HT-29 (cell line): ENCODE measurements at places on chromosomes 11 and 22.

DNA sequence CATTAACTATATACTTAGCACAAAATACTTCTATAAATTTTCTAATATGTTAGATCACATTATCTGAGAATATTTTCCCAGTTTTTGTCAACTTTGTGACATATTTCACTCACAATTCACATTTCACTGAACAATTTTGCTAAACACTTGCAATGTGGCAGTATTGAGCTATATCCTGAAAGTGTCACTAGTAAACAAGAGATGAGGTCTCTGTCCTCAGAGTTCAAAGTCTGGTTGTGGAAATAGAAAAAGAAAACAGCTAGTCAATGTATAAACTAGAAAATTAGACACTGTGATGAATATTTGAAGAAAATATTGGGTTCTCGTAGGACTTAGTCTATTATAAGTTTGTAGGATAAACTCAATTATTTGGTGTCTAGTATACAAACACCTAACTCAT is 87.4 kb upstream of the CHORDC1 start:
- no peak for DNase-seq

- DNase-seq, result no peak
Measured at GRCh38 chr11:117230286-117230961, 1.4 kb downstream of the PCSK7 start.

DNA sequence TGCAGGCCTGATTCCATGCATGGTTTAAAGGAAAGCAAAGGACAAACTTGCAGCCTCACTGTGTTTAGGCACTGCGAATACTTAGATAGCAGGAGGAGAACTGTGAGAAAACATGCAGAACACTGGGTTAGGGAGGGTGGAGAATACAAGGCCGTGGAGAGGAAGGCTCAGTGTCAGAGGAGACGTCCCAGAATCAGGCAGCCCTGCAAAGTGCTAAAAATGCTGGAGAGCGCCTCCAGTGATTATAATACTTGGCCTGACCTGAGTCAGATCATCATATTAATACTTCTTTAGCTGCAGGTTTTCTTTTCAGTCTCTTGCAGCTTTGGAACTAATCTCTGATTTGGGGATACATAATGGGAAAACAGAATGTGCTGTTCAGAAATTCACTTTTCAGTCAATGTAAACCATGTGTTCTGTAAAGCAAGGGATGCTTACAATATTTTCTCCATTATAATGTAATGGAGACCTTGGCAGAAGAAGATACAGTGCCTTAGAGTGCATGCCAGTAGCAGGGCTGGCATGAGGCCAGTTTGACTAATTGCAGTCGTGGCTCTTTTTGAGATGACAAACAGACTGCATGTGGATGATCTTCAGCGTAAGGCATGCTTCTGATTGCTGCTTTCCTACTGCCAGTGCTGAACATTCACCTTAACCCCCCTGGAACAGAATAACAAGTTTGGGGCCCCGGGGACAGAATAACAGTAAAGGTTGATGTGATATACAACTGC is 16.8 kb downstream of the EXT2 start:
- no peak for DNase-seq

DNA sequence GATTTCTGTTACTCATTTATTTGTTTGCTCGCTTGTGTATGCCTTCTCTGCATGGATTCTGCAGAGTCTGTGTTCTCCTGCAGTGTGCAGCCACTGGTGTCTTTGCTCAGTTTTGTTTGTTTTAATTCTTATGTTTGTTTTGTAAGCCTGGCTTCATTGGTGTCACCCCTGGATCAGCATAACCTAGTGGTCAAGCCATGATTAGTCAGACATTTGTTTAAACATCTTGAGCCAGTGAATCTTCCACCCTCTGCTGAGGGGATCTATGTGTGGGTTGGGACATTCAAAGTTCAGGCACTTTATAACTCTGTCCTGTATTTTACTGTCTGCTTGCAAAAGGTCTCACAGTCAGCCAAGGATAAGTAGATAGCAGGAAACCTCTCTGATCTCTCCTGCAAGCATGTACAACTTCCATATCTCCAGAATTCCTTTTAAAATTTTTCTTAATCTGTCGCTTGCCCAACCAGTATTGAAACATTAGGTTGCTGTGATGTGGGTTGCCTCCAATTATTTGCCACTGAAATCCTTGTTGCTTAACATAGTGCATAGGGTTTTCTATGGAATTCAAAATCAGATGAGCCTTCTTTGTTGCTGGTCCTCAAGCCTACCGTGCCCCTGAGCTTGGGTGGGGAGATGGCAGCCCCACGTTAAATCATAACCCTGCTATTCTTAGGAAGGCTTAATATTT is 86.8 kb downstream of the KCNQ1OT1 start:
- DNase-seq, result peak; percentile 50

- DNase-seq, result no peak
Measured at GRCh38 chr22:42772647-42773046, 52.0 kb upstream of the A4GALT start.

GRCh38 chr11:72578566-72578965 is 95.7 kb downstream of the PDE2A start:
- no peak for DNase-seq

DNA sequence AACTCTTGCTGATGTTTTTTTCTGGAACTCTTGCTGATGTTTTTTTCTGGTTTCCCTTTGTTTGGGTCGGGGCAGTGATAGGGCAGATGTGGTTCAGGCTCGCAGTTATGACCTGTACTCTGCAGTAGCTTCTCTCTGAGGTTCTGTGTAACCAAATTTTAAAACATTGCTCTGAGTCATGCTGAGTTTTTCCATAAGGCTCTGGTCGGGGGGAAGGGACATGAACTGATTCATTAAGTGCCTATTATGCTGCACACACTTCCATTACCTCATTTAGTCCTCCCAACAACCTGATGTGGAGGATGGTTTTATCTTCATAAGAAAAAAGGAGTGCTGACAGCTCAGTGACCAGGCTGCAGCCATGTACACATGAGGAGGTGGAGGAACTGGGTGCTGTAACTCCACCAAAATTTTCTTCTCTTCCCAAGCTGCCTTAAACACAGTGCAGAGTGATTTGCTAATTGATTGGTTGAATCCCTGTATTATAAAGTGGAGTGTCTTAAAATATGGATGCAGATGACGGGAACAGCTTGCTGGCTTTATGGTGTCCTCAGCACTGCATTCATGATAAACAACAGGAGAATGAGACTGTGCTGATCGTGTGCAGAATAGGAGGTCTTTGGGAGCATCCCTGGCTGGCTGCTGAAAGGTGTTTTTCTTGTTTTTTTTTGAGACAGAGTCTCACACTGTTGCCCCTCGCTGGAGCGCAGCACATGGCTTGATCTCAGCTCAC is 19.1 kb downstream of the TNRC6B start:
- DNase-seq, result no peak

- DNase-seq, result no peak
Measured at GRCh38 chr11:95005642-95006041, 19.4 kb upstream of the KDM4E start.

- no peak for DNase-seq
Measured at GRCh38 chr22:29427176-29427760, 11.1 kb upstream of the RFPL1 start.

- no peak for DNase-seq
Measured at GRCh38 chr11:10898003-10898762, 40.3 kb upstream of the ZBED5 start.

- no peak for DNase-seq
Measured at GRCh38 chr11:126160345-126161022, 51.0 kb downstream of the RPUSD4 start.

DNA sequence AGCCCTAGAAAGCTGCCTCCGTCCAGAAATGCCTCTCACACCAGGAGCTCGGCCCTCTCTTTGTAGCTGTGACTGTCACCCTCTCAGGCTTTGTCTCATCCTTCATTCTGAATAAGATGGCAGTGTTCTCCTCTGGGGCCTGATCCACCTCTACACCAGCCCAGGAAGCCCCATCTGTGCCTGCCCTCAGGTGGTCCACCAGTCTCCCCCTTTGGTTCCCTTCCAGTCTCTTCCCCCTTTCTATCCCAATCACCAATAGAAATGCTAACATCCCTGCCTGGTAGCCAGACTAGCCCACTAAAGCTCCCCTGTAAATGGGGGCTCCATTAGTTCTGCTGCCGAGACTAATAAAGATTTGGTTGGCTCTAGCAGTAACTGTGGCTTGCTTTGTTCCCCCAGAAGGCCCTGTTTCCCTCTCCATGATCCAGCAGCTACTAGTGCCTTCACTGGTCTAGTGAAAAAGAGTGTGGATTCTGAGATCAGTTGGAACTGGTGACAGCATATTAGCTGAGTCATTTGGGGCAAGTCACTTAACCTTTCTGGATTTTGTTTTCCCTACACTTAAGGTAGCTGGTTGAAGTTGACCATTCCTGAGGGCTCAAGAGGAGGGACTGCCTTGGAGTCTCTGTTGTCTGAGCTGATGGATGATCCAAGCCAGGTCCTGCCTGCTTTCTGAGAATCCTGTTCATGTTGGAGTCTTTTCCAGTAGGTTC is 16.2 kb downstream of the PLEKHB1 start:
- DNase-seq, result no peak

GRCh38 chr11:85737738-85738137 is 51.7 kb upstream of the CCDC89 start:
- no peak for DNase-seq

GRCh38 chr11:66267379-66268243 is 828 bp upstream of the RAB1B start:
- DNase-seq, result peak; percentile 86

DNA sequence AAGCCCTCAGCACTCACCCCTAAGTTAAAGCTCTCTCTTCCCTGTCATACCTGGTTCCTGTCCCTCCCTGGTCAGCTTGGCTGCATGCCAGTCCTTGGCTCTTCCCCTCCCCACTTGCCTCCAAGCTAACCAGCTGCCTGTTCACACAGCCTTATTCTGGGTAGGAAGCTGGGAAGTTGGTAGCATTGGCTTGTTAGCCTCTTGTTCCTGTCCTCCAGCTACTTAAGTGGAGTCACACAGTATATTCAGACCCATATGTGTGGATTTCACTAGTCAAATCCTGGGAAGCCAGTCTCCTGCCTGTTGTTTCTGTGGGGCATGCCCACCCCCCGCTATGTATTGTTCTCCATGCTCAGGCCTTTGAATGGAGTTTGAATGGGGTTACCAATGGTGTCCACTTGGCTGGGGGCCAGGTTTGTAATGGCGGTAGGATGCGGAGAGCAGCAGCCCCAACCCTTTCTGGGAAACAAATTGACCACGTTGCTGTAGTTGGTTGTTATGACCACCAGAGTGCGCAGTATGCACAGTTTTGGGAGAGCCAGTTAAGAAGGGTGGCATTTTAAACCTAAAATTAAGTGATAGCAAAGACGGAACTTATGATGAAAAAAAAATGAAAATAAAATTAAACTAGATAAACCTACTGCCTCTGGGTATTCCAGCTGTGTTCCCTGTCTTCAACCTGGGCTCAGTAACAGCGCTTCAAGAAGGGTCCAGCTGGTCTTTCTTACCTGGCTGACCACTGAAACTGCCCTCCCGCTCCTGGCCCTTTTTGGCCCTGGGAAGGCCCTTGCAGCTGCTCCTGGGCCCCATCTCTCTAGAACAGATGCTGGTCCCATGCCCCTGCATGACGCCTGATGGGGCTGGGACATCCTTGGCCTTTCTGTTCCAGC is 10.7 kb upstream of the RPS3 start:
- peak; percentile 93 for DNase-seq

DNA sequence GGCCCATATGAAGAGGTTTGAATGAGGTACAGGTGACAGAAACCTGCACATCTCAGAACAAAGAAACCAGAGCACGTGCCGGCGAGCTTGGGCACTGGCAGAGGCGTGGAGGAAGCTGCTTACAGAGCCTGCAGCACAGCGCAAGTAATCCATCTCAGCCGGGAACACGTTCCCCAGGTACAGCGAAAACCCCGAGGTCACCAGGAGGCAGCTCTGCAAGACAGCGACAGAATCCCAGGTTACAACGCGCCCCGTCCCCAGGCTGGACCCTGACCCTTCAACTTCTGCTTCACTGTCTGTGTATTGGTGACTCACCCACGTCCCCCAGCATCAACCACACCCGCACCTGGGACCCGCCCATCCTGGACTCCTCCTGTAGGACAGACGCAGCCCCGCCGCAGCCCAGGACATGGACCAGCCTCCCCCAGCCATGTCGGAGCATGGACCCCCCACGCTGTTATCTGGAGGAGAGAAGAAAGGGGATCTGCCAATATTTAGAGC is 2.2 kb downstream of the MLC1 start:
- DNase-seq, result no peak

DNA sequence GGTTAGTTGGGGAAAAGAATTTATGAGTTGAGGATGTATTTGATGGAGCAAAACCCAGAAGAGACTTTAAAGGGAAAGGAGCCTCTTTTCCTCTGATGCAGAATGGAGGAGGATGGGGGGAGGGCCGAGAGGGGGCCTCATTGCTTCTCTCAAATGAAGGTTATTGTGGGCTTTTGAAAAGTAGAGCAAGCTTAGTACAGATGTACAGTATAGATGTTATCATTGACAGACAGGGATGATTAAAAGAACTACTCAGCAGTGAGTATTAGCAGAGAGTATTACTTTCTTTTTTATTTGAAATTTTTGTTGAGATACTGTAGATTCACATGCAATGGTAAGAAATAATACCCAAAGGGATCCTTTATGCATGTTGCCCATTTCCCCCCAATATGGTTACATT is 98.1 kb downstream of the TEAD1 start:
- DNase-seq, result no peak

GRCh38 chr22:48089601-48090331 is 1327.3 kb downstream of the TBC1D22A start:
- DNase-seq, result no peak

- DNase-seq, result no peak
Measured at GRCh38 chr11:12885717-12886239, 123.3 kb upstream of the RASSF10 start.

GRCh38 chr11:65323813-65324212 is 9.1 kb downstream of the CDC42EP2 start:
- no peak for DNase-seq

GRCh38 chr22:44396727-44397722 is 84.3 kb upstream of the SHISAL1 start:
- DNase-seq, result no peak

- no peak for DNase-seq
Measured at GRCh38 chr22:43392385-43392989, 19.3 kb upstream of the MPPED1 start.

GRCh38 chr22:48885919-48886305 is 941.8 kb downstream of the BRD1 start:
- DNase-seq, result no peak

- peak; percentile 77 for DNase-seq
Measured at GRCh38 chr11:67613960-67614715, 7.4 kb downstream of the NDUFV1 start.

GRCh38 chr11:116777056-116777455 is 4.3 kb upstream of the BUD13 start:
- no peak for DNase-seq

DNA sequence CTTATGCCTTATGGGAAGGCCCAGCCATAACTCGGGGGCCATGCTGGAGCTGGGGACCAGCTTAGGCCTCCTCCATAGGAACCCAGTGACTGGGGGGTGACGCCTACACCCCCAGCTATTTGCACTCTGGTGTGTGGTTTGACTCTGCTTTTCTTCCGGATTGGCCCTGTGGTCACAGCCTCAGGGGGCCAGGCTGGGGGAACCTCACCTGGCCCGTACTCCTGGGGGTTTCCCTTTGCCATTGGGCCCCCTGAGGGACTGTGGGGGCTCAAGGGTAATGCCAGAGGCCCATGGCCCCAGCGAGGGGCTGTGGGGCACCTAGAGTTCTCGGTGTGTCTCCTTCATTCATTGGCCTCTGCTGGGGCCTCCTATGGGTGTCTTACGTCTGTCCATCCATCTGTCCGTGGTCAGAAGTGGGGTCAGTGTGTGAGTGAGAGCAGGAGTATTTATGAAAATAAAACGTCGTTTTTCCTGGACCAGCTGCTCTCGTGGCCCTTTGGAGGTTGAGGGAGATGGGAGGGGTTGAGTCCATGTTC is 6.3 kb upstream of the SH3BP1 start:
- DNase-seq, result no peak
